Brain pericyte (primary cell): ENCODE measurements at places on chromosomes 16 and 17.

DNA sequence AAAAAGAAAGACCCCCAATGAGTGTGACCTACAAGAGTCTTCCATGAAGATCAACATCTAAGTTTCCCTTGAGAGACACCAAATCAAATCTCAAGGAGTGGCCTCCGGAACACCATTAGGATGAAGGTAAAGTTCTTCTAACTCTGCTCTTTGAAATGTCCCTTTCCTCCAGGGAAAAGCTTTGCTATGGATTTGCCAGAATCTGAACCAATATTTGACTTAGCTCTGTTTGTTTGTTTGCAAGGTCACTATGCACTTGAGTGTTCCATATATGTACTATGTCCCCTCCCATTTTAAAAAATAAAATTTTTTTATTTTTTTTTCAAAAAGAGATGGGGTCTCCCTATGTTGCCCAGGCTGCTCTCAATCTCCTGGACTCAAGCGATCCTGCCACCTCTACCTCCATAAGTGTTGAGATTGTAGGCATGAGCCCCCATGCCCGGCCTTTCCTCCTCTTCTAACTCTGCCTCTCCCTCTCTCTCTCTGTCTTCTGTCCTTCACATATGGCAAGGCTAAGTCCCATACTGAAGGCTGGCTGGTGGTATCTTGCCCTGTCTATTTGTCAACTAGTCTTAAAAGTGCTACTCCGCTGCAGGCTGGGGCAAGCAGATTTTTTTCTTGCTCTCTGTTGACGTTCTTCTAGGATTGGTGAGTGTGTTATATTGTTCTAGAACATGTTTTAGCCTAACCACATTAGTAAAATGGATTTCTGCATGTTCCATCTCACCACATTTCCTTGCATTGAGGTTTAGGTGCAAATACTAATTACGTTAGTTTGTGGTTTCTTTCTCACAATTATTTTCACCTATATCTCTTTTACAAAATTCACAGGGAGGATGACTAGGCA is 276.7 kb upstream of the DYNLRB2 start:
- DNase-seq: no peak

DNA sequence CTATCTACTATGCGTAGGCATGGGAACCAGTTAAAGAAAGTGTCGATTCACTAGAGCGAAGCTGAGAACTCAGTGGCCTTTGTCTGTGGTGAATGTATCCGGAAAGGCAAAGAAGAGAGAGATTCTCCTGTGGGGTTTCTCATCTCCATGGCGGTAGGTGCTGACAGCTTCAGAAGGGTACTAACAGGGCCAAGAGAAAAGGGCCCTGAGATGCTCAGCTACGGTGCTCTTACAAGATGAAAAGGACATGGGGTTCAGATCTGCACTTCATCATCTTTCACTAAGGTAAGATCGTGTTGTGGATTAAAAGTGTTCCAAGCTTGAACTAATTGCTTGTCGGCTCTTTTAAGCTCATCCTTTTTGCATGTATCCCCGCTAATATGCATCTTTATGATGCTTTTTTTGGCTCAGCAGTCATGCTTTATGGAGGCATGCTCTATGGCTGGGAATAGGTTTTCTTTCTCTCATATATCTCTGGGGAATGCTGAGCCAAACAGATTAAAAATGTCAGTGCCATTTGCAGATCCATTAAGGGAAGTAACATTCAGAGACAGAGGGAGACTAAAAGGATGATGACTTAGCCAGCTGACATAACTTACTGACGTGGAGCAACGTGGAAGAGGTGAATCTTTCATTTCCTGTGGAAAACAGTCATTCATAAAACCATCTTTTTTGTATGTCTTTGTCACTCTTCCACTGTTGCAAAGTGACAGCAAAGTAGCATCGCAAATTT is 29.9 kb downstream of the KCNJ16 start:
- no peak for DNase-seq

- no peak for DNase-seq
These were observed 1357.4 kb upstream of the GOT2 start for GRCh38 chr16:60091529-60091928.

- DNase-seq: no peak
These were observed 141.4 kb downstream of the SOCS1 start for GRCh38 chr16:11114366-11115164.

GRCh38 chr17:18920911-18921441 is 31.0 kb upstream of the SLC5A10 start:
- no peak for DNase-seq

DNA sequence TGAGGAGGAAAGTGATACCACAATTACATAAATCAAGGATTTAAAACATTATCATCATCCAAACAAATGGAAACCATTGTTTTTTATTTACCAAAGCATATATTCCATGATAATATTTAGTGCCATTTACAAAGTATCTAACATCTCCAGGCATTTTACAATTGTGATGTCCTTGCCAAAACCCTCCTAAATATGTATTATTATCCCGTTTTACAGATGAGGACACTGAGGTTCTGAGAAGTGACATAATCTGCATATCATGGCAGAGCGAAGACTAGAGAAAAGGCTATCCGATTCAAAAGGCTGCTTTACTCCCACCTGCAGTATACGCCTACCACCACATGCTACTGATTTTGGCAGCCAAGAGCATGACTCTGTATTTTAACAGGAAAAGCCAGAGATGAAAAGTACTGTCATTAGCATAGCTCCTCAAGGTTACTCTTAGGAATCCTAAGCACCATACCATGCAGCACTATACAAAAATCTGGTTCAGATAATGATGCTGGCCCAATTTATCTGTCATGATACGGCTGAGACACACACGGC is 301.4 kb downstream of the CA10 start:
- no peak for DNase-seq

GRCh38 chr16:66919569-66920298 is 1.0 kb upstream of the CDH16 start:
- DNase-seq: no peak
